ENCODE measurements at places on chromosomes 5 and 9. TPM values are rescaled to one million over a fixed set of nuclear protein-coding genes. Genes with fewer than 3 reads are reported as not detected.

The IL13 gene
- total RNA-seq: not detected

DNA sequence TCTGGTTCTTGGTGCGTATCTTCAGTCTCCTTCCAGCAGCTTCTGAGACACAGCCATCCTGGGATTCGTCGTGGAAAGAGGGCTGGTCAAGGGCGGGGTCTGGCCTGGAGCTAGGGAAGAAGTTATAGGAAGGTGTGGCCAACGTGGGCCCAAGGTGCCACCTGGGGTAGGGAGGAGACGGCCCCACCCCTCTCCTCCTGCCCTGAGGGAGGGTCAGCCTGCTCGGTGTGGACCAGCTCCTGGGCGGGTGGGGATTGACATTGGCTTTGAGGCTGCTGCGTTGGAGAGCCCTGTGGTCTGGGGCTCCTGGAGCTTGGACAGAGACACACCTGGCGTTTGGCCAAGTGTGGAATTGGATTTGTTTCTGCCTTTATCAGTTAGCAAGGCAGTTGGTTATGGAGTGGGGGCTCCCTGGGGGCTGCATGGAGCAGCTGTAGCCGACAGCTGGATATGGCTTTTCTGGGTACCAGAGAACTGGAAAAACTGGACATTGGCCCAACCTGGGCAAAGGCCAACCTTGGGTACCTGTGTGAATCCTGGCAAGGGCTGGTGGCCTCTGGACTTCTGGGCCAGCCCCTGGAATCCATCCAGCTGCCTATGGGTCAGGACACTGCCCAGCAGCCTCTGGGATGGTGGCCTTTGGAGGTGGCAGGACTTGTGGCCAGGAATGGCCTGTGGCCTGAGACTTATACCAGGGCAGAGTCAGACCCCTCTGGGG, 75.7 kb upstream of the PPP1R26 start:
- no peak overlapping the region for H3K4me3 ChIP-seq
- H3K4me1 ChIP-seq: no peaks in the 10 kb centered on the region
- DNase-seq: no peak
- no peak overlapping the region for H3K27ac ChIP-seq
- H3K27me3 ChIP-seq: peaks cover 97% of the 10 kb centered on the region

- H3K27me3 ChIP-seq: no peaks in the 10 kb centered on the region
- no peaks in the 10 kb centered on the region for H3K36me3 ChIP-seq
- peaks cover 35% of the 10 kb centered on the region for H3K4me1 ChIP-seq
- peak overlapping the region; percentile 100 for H3K27ac ChIP-seq
These were observed 9.1 kb downstream of the LURAP1L start for GRCh38 chr9:12783767-12784460.

The ZDHHC11B gene
- not detected for total RNA-seq

- no peak overlapping the region for H3K27ac ChIP-seq
- no peaks in the 10 kb centered on the region for H3K4me1 ChIP-seq
- DNase-seq: no peak
- no peak overlapping the region for H3K4me3 ChIP-seq
- no peaks in the 10 kb centered on the region for H3K27me3 ChIP-seq
These were observed 232.9 kb downstream of the NFIB start for GRCh38 chr9:14080959-14081542.

- no peaks in the 10 kb centered on the region for H3K27me3 ChIP-seq
- H3K4me1 ChIP-seq: no peaks in the 10 kb centered on the region
- H3K36me3 ChIP-seq: no peaks in the 10 kb centered on the region
- DNase-seq: no peak
These were observed 149.9 kb upstream of the RUSC2 start for GRCh38 chr9:35340046-35340445.

GRCh38 chr5:79694652-79695051, 5.0 kb downstream of the CMYA5 start:
- no peak overlapping the region for H3K4me3 ChIP-seq
- H3K27ac ChIP-seq: no peak overlapping the region
- no peak for DNase-seq
- no peaks in the 10 kb centered on the region for H3K27me3 ChIP-seq
- peaks cover 26% of the 10 kb centered on the region for H3K4me1 ChIP-seq

Data from PC-9 (cell line).